Osteocyte (in vitro differentiated cells): ENCODE measurements at places on chromosomes 3 and 15. TPM values are rescaled to one million over a fixed set of nuclear protein-coding genes. Genes with fewer than 3 reads are reported as not detected.

Gene ERICH6
- 0.83 TPM in 1 of 2 replicates, not detected in the other for total RNA-seq

Gene TBC1D2B
- 65.5 and 69.3 TPM in 2 replicates for total RNA-seq

Gene SLC38A3
- 3.9 and 4.5 TPM in 2 replicates for total RNA-seq

Gene FSD2
- total RNA-seq: not detected in 2 replicates

Gene RBP2
- total RNA-seq: not detected in 2 replicates

GRCh38 chr15:39508536-39508935 lies 72.3 kb upstream of the THBS1 start:
- no peak for DNase-seq
- no peaks in the 10 kb centered on the region for H3K27me3 ChIP-seq
- no peaks in the 10 kb centered on the region for H3K36me3 ChIP-seq

GRCh38 chr3:177284383-177284881 lies 87.2 kb upstream of the TBL1XR1 start:
- H3K4me1 ChIP-seq: peaks cover 18% of the 10 kb centered on the region
- no peak overlapping the region for H3K4me3 ChIP-seq

GRCh38 chr3:123130079-123130750 lies 63.4 kb downstream of the PDIA5 start:
- H3K27me3 ChIP-seq: no peaks in the 10 kb centered on the region
- H3K4me3 ChIP-seq: no peak overlapping the region
- no peak overlapping the region for H3K27ac ChIP-seq
- no peak for DNase-seq
